Tibial artery (tissue), 4 donors: ENCODE measurements at places on chromosomes 12 and 14.

DNA sequence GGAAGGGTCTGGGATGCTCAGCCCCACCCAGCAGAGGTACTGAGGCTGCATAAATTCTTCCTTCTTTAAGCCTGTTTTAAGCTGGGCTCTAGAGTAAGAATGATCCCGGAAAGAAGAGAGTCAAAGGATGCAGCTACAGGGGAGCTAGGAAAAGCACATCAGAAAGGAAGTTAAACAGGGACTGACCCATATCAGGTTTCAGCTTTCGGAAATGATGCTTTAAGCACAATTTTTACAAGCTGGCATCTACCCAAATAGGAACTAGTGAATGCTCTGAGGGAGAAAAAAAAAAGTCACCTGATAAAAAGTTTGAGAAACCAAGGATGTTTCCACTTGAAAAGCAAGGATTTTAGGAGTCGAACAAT is 22.0 kb downstream of the TSPAN8 start:
- no peak overlapping the region for H3K4me3 ChIP-seq
- H3K4me1 ChIP-seq, result peaks cover 8% of the 10 kb centered on the region
- H3K36me3 ChIP-seq, result no peaks in the 10 kb centered on the region

DNA sequence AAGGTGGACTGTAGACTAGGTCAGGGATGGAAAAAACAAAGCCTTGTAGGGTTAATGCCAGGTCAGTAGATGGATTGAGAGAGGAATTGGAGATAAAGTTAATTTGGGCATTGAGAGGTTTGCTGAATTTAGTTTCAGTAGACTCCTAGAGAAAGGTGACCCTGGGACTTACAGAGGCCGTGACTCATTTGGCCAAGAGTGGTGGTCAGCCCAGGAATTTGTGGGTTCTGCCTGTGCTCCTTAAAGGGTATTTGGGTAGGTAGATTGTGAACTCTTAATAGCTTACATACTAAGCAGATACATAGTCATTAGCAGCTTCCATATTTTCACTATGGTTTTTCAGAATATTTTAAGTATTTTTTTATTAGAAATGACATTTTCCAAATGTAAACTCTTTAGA is 21.8 kb downstream of the PLEKHA5 start:
- H3K27ac ChIP-seq, result no peak overlapping the region
- no peaks in the 10 kb centered on the region for H3K36me3 ChIP-seq
- H3K27me3 ChIP-seq, result no peaks in the 10 kb centered on the region
- no peak overlapping the region for H3K4me3 ChIP-seq
- no peak for DNase-seq

DNA sequence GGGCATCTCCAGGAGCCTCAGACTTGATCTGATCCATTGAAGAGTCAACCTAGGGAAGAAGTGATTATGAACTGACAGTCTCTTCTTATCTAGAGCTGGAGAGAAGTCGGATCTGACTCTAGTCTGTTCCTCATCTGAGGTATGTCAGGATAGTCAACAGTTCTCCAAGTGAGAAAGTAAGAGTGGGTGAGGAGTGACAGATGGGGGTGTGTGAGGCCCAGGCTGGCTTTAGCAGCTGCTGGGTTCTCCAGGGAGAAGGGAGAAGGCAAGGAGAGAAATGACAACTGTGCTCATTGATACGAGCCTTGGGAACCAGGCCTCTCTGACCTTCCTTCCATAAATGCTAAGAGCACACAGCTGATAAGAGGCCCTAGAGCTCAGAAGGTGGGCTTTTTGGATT is 53.3 kb downstream of the IRAK3 start:
- DNase-seq, result no peak
- no peak overlapping the region for H3K4me3 ChIP-seq
- no peaks in the 10 kb centered on the region for H3K4me1 ChIP-seq
- no peaks in the 10 kb centered on the region for H3K27me3 ChIP-seq

- no peaks in the 10 kb centered on the region for H3K27me3 ChIP-seq
- H3K4me1 ChIP-seq, result no peaks in the 10 kb centered on the region
- no peaks in the 10 kb centered on the region for H3K36me3 ChIP-seq
- H3K27ac ChIP-seq, result no peak overlapping the region
Observed at GRCh38 chr12:75970310-75970709, 61.3 kb downstream of the PHLDA1 start.

DNA sequence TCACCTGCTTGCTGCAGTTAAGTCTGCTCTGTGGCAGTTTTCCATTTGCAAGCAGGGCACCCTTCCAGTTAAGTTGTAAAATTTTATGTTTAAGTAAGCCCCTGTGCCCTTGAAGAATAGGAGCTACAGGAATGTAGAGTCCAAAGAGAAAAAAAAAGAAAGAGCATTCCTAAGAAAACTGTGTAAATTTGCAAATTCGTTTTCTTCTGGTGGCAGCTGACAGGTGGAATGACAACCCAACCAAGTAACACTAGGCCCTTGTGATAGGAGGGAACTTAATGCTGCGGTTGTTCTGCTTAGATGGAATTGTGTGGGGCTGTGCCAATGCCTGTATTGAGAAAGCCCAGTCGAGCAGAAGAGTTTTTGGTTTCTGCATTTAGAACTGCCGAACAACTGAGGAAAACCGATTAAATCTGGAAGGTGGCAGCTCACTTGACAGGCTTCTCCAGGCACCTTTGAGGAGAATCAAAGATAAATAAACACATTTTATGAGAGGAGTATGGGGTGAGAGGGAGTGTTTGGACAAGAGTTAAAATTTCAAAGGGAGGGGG is 280.0 kb downstream of the RAD51B start:
- peak overlapping the region; percentile 77 for H3K27ac ChIP-seq
- no peaks in the 10 kb centered on the region for H3K36me3 ChIP-seq
- H3K4me1 ChIP-seq, result peaks cover 29% of the 10 kb centered on the region
- no peak overlapping the region for H3K4me3 ChIP-seq
- DNase-seq, result no peak

DNA sequence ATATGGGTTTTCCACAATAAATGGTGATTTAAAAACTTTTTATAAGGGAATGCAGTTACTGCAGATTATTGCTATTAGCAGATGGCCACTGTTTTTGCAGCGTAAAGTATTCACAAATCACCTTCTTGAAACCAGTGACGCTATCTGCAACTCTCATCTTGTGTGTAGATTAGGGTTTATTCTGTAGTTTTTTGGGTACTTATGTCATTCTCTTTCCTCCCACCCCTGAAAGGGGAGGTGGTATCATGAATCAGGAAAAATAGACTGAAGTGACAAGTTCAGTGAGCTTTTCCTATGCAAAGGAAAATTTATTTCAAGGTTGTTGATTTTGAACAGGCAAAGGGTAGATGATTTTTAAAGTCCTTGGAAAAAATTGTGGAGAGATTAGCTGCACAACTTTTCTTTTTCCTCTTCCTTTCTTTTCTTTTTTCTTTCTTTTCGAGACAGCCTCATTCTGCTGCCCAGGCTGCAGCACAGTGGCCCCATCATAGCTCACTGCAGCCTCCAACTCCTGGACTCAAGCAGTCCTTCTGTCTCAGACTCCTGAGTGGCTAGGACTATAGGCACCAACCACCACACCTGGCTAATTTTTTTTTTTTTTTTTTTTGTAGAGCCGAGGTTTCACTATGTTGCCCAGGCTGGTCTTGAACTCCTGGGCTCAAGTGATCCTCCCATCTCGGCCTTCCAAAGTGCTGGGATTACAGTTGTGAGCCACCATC is 1.6 kb downstream of the FRS2 start:
- no peak for DNase-seq
- H3K4me3 ChIP-seq, result peak overlapping the region; percentile 99
- H3K4me1 ChIP-seq, result no peaks in the 10 kb centered on the region
- H3K27me3 ChIP-seq, result no peaks in the 10 kb centered on the region
- no peaks in the 10 kb centered on the region for H3K36me3 ChIP-seq

GRCh38 chr12:47303207-47303606 is 223.4 kb upstream of the AMIGO2 start:
- H3K4me1 ChIP-seq, result no peaks in the 10 kb centered on the region
- no peak for DNase-seq
- H3K36me3 ChIP-seq, result no peaks in the 10 kb centered on the region
- H3K4me3 ChIP-seq, result no peak overlapping the region
